Type B pancreatic cell (in vitro differentiated cells): ENCODE measurements at places on chromosomes 13 and 19. TPM values are rescaled to one million over a fixed set of nuclear protein-coding genes. Genes with fewer than 3 reads are reported as not detected.

GRCh38 chr13:36548129-36548528 lies 115.8 kb downstream of the CCNA1 start:
- no peaks in the 10 kb centered on the region for H3K36me3 ChIP-seq
- no peak overlapping the region for H3K27ac ChIP-seq
- peaks cover 29% of the 10 kb centered on the region for H3K27me3 ChIP-seq
- DNase-seq, result no peak
- H3K4me3 ChIP-seq, result no peak overlapping the region

The PSG4 gene
- total RNA-seq, result not detected in 2 replicates

DNA sequence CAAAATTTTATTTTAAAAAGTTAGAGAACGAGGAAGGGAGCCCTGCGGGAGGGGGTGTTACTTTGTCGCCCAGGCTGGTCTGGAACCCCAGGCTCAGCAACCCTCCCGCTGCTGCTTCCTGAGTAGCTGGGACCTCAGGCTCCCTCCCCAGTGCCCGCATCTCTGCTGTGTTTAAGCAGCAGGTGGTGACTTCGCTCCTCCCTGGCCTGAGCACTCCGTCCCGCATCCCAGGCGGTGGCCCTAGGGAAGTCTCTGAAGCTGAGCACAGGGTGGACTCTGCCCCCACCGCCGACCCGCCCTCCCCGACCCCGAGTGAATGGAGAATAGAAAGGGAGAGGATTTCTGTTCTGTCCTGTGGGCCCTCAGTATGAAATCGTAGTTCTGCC lies 30.5 kb downstream of the ZNF701 start:
- peak overlapping the region; percentile 82 for H3K27ac ChIP-seq
- peaks cover 24% of the 10 kb centered on the region for H3K4me1 ChIP-seq
- no peak for DNase-seq
- peaks cover 42% of the 10 kb centered on the region for H3K36me3 ChIP-seq

DNA sequence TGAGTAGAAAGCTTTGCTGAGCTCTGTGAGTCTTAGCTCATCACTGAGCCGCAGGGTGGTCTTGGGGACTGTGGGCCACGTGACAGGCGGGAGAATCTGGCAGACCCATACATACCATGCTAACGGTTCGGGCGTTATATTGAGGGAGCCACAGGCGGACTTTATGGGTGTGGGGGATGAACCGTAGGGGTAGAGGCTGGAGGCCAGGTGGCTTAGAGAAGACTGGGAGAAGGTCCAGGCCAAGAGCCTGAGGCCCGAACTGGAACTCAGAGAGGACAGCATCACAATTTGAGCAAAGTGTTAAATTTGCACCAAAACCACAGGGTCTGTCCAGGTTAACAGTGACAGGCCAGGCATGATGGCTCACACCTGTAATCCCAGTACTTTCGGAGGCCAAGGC lies 15.3 kb upstream of the ATF5 start:
- no peaks in the 10 kb centered on the region for H3K27me3 ChIP-seq
- no peak for DNase-seq
- H3K4me3 ChIP-seq, result no peak overlapping the region
- H3K4me1 ChIP-seq, result peaks cover 35% of the 10 kb centered on the region
- peak overlapping the region; percentile 73 for H3K27ac ChIP-seq

DNA sequence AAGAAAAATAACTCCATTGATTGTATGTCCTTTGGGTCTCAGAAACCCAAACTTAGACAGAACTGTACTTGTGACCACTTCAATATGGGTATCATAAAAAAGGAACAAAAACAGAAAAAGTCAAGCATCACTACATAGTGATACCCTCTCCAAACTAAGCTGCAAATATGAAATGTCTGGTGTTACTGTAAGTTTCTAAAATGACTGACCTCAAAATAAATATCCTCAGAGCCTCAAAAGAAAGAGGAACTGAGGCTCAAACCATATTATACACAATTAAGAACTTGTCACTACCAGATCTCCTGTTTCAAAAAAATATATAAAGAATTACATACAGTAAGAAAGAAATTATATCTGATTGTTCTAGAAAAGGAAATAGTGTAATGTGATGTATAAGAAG lies 787.9 kb upstream of the KLHL1 start:
- DNase-seq, result no peak
- no peak overlapping the region for H3K27ac ChIP-seq
- no peaks in the 10 kb centered on the region for H3K36me3 ChIP-seq
- no peaks in the 10 kb centered on the region for H3K27me3 ChIP-seq
- no peak overlapping the region for H3K4me3 ChIP-seq

DNA sequence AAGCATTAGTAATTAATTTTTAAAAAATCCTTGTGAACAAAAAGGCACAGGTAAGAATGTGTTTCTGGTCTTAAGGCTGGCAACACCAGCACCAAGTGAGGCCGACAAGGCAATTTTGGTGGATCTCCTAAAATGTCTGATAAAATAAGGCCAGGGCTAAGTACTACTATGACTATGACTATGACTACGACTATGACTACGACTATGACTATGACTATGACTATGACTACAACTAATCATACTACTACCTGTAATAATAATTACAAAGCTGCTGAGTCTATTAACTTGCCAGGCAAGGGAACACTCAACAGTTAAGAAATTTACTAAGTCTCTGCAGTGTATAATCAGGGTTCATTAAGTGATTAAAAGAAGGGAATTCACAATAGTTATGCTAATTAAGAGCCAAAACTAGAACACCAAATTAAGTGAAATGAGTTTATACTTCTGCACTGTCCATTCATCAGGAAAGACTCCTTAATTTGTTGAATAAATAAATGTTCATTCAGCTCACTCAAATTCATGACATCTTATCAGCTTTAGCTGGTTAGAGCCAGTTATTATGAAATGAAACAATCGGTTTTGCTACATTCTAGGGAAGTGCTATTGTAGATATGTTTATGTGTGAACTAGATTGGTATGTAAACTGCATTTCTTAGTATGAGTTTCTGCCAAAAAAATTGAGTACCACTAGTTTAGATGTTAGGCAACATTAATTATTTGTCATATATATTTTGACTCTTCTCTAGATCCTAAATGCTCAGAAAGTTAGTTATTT lies 1626.2 kb upstream of the PCDH20 start:
- H3K4me3 ChIP-seq, result no peak overlapping the region
- no peak overlapping the region for H3K27ac ChIP-seq
- no peaks in the 10 kb centered on the region for H3K27me3 ChIP-seq
- H3K36me3 ChIP-seq, result no peaks in the 10 kb centered on the region
- DNase-seq, result no peak

The ADPRHL1 gene
- 2.5 and 4.1 TPM in 2 replicates for total RNA-seq

The REEP6 gene
- 17.3 and 34.5 TPM in 2 replicates for total RNA-seq

- H3K27ac ChIP-seq, result no peak overlapping the region
- no peaks in the 10 kb centered on the region for H3K4me1 ChIP-seq
- DNase-seq, result no peak
- H3K4me3 ChIP-seq, result no peak overlapping the region
These were observed 20.9 kb downstream of the COG6 start for GRCh38 chr13:39676315-39676876.

DNA sequence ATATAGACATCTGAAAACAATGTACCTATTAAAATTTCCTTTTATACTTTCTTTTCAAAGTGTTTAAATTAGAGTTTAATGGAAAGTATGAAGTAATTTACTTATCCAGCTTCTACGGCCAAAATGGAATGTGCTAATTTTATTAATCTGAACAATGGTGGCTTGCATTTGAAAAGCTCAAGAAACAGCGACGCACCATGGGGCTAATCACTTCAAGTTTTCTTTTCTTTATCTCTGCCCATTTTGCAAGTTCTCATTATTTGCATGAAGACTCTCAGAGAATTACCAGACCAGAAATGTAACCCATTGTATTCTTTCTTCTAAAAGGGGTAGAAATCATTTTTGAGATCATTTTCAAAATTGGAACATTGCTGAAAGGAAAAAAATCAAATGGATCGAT lies 204.0 kb upstream of the STARD13 start:
- DNase-seq, result no peak
- H3K36me3 ChIP-seq, result peaks cover 2% of the 10 kb centered on the region
- H3K27ac ChIP-seq, result no peak overlapping the region
- H3K27me3 ChIP-seq, result peaks cover 5% of the 10 kb centered on the region

- H3K4me1 ChIP-seq, result no peaks in the 10 kb centered on the region
- no peak overlapping the region for H3K4me3 ChIP-seq
- H3K27ac ChIP-seq, result no peak overlapping the region
- H3K27me3 ChIP-seq, result peaks cover 3% of the 10 kb centered on the region
- no peak for DNase-seq
- H3K36me3 ChIP-seq, result no peaks in the 10 kb centered on the region
These were observed 78.2 kb downstream of the C13orf42 start for GRCh38 chr13:51032831-51033230.

GRCh38 chr13:92143766-92144165 lies 745.3 kb downstream of the GPC5 start:
- H3K4me3 ChIP-seq, result no peak overlapping the region
- DNase-seq, result no peak
- no peaks in the 10 kb centered on the region for H3K4me1 ChIP-seq
- no peaks in the 10 kb centered on the region for H3K27me3 ChIP-seq
- no peaks in the 10 kb centered on the region for H3K36me3 ChIP-seq

The ZIC2 gene
- 0.59 and 129 TPM in 2 replicates for total RNA-seq

DNA sequence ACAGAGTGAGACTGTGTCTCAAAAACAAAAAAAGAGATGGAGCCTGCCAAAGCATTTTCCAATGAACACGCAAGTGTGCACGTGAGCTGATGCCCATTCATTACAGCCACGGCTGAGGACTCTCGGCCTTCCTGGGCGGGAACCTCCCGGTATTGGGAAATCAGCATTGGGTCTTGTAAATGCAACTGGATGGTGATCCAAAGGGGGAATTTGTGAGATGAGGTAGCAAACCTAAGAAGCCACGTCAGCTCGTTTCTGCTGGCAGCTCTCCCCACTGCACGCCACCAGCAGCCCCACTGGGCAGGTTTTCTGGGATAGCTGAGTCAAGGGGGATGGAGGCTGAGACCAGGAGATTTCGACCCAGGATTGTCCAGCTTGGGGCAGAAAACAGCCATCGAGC lies 11.5 kb downstream of the C13orf46 start:
- DNase-seq, result no peak
- H3K27ac ChIP-seq, result no peak overlapping the region
- H3K27me3 ChIP-seq, result no peaks in the 10 kb centered on the region
- H3K4me3 ChIP-seq, result no peak overlapping the region
- H3K4me1 ChIP-seq, result no peaks in the 10 kb centered on the region
- H3K36me3 ChIP-seq, result no peaks in the 10 kb centered on the region

DNA sequence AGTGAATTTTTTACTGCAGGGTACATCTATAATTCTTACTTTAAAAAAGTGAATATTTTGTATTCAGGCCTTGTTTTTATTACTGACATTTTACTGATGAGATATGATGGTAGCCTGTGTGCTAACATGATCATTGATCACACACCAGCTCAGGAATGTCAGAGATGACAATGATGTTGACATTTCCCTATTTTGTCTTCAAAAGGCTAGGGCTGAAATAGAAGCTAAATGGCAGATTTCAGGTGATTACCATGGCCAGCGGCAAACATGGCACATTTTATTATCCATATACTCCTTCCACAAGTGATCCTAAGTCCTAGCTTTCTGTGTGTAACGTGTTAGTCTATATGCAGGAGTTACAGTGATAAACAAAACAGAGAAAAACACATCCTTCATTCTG lies 544.3 kb upstream of the MIR17HG start:
- H3K4me1 ChIP-seq, result no peaks in the 10 kb centered on the region
- H3K27ac ChIP-seq, result no peak overlapping the region
- no peaks in the 10 kb centered on the region for H3K27me3 ChIP-seq
- DNase-seq, result no peak
- peaks cover 3% of the 10 kb centered on the region for H3K36me3 ChIP-seq
- no peak overlapping the region for H3K4me3 ChIP-seq

DNA sequence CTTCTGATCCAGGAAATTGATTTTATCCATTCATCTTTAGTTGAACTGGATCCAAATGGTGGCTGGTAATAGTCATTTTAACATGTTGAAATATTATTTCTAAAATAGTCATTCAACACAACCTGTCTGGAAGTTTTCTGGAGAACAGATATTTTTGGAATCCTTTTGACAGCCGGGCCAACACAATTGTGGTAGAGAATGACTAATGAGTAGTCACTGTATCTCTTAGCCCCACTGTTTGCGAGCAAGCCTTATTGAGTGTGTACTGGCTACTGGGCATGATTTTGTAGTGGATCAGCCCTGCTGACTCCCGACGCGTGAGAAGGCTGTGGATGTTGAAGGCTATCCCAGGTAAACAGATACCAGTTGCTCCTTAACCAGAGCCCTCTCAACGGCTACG lies 383.4 kb downstream of the ZNF536 start:
- H3K4me1 ChIP-seq, result no peaks in the 10 kb centered on the region
- DNase-seq, result no peak
- no peaks in the 10 kb centered on the region for H3K36me3 ChIP-seq
- H3K27ac ChIP-seq, result no peak overlapping the region
- no peak overlapping the region for H3K4me3 ChIP-seq

DNA sequence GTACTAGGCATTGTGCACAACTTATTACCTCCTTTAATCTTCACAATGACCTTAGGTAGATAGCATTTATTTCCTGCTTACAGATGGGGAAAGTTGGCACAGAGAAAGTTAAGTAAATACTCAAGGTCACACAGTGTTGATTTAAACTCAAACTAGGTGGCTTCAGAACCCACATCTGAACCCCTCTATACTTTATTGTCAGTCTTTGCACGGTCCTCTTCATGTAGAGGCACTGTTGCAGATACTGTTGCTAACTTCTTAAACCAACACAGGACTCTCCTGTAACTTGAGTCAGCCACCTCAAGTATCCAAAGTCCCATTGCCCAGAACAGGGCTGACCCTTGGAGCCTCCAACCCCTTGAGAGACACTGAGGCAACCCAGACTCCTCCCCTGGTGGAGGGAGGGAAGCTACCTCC lies 48.8 kb downstream of the FRY start:
- no peaks in the 10 kb centered on the region for H3K36me3 ChIP-seq
- no peak overlapping the region for H3K27ac ChIP-seq
- H3K4me3 ChIP-seq, result no peak overlapping the region
- no peak for DNase-seq
- H3K4me1 ChIP-seq, result no peaks in the 10 kb centered on the region

DNA sequence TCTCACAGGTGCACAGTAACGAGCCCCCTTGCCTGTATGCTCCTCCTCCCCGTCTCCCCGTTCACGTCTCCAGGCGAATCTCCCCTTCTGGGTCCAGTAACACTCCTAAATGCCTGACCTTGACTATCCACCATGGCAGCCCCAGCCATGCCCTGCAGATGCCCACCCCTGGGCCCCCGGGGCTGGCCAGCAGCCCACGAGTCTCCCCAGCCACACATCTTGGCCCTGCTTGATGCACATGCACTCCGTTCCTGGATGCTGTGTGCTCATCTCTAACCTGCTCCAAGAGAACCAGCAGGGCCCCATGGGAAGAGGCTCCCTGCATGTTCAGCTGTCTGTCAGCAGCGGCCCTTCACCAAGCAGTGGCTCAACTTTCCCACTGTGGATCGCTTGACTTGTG lies 32.0 kb downstream of the HPN start:
- DNase-seq, result no peak
- H3K27ac ChIP-seq, result no peak overlapping the region
- no peaks in the 10 kb centered on the region for H3K36me3 ChIP-seq
- H3K4me1 ChIP-seq, result peaks cover 5% of the 10 kb centered on the region

- H3K27me3 ChIP-seq, result no peaks in the 10 kb centered on the region
- peaks cover 8% of the 10 kb centered on the region for H3K36me3 ChIP-seq
- no peak for DNase-seq
These were observed 12.4 kb downstream of the POSTN start for GRCh38 chr13:37586164-37586563.

The PSG5 gene
- total RNA-seq, result not detected in 2 replicates
